ENCODE measurements at places on chromosomes 2 and 18.
A peak's percentile ranks its signal among the peaks of the same experiment; 100 is the strongest.

GRCh38 chr18:58813561-58814225 is 51.0 kb upstream of the ZNF532 start:
- DNase-seq = no peak

GRCh38 chr2:156553714-156554442 is 117.7 kb downstream of the GPD2 start:
- no peak for DNase-seq

- peak; percentile 69 for DNase-seq
These were observed 46.6 kb upstream of the ZBTB7C start for GRCh38 chr18:48455555-48456478.

- DNase-seq = no peak
These were observed 50.5 kb downstream of the MTA3 start for GRCh38 chr2:42618972-42619371.

DNA sequence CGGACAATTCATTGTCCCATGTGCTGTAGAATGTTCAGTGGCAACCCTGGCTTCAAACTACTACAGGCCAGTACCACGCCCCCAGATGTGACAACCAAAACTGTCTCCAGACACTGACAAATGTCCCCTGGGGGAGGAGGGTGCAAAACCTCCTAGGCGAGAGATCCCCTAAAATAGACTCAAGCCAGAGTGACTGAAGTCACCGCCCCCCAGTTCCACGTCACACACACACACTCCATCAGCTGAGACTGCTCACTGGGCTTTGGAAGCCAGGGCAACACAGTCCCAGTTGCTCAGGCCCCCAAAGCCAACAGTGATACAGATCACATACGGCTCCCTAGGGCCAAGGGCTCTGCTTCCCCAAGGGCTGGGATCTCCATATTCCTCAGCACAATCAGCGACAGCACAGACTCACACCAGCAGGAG is 19.1 kb downstream of the HDAC4 start:
- DNase-seq = no peak

DNA sequence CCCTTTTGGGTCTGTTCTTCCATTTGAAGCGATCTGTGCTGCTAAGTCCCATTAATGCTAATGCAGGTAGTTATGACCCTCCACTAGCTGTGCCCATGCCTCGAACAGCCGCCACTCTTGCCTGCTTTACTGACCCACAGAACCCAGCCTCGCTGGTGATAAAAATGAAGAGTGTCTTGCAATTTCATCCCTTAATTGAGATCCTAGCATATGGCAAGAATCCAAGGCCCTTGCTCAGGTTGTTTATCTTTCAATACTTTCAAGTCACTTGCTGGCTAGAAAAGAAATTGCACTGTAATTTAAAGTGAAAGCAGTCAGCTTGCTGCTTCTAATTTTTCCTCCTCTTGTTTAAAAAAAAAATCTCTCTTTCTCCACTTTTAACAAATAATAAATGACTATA is 73.6 kb downstream of the ZNF521 start:
- peak; percentile 52 for DNase-seq

DNA sequence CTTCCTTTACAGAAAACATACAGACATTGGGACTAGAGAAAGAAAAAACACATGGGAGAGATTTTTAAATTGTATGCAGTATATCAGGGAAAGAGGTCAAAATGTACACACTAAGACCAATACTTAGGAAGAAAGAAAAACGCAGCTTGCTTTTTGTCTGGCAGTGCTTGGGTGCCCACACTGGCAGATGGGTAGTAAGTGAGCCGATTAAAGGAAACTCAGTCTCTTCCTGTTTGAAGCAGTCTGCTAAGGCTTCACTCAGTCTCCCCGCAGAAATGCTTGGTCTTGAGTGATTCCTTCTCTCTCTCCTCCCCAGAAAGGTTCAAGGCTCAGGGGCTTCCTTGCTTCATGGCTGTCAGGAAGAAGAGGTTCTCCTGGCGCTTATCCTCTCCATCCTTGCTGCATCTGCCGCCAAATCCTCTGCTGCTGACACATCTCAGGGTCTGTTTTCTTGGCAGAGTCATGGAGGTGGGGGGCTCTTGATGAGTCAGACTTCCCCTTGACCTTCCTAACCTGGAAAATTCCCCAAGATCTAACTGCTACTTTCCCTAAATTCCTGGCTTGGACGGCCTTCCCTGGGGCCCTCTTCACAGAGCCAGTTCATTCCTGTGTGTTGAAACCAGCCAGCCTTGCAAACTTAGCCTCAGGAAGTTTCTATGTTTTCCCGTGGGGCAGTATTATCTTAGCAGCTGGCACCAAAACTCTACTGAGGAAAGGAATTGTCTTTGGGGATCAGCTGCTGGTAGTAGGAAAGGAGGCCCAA is 10.5 kb upstream of the TMSB10 start:
- DNase-seq = no peak

All from OCI-M1 (cell line).